ENCODE measurements at places on chromosomes 1 and 21.

- no peak for DNase-seq
- no peak overlapping the region for H3K27ac ChIP-seq
- H3K36me3 ChIP-seq = no peaks in the 10 kb centered on the region
- H3K4me3 ChIP-seq = no peak overlapping the region
- H3K27me3 ChIP-seq = no peaks in the 10 kb centered on the region
- no peaks in the 10 kb centered on the region for H3K4me1 ChIP-seq
These were observed 177.7 kb downstream of the KIF26B start for GRCh38 chr1:245332513-245332912.

DNA sequence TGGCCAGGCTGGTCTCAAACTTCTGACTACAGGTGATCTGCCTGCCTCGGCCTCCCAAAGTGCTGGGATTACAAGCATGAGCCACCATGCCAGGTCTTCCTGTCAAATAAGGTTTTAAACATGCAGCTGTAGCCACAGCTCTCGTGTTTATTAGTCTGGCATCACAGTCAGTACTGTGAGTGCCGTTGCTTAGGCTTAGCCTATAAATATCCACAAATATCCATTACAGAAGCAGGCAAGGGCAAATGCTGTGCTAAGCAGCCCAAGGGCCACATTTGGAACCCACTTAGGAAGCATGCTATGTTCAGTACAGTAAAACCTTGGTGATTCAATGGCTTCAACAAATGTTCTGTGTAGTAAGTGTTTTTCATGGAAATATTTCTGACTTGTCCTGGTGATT lies 75.9 kb downstream of the KIF1B start:
- H3K27me3 ChIP-seq = no peaks in the 10 kb centered on the region
- DNase-seq = no peak

DNA sequence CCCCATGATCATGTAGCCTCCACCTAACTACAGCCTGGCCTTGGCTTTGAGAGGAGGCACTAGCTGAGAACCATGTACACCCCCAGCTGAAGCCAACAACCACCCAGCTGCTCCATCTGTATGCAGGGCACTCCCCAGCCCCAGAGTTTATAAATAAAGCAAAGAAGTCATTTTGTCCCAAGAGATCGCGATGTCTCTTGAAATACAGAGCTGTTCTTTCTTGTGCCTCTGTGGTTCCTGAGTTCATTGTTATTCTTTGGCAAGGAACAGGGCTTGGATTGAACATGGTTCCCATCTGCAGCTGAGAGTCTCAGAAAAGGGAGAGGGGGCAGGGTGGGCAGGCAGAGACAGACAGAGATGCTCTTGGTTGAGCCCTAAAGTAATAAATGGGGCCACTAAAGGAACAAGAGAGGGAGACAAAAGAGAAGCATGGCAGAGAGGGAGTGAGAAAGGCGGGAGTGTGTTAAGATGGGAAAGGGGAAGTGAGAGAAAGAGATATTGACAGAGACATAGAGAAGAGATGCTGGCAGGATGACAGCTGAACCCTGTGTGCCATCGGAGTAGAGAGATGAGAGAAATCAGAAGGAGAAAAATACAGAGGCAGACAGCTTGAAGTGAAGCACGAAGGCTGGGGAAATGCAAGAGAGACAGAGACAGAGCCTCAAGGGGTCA lies 63.3 kb downstream of the TNR start:
- H3K4me1 ChIP-seq = no peaks in the 10 kb centered on the region
- DNase-seq = no peak
- H3K36me3 ChIP-seq = no peaks in the 10 kb centered on the region
- no peaks in the 10 kb centered on the region for H3K27me3 ChIP-seq
- no peak overlapping the region for H3K4me3 ChIP-seq
- no peak overlapping the region for H3K27ac ChIP-seq

GRCh38 chr1:66360285-66360724 lies 173.6 kb upstream of the SGIP1 start:
- peaks cover 16% of the 10 kb centered on the region for H3K36me3 ChIP-seq
- no peak overlapping the region for H3K4me3 ChIP-seq
- no peaks in the 10 kb centered on the region for H3K27me3 ChIP-seq
- H3K4me1 ChIP-seq = peaks cover 15% of the 10 kb centered on the region
- no peak overlapping the region for H3K27ac ChIP-seq

- H3K36me3 ChIP-seq = no peaks in the 10 kb centered on the region
- no peak overlapping the region for H3K4me3 ChIP-seq
- DNase-seq = no peak
These were observed 36.1 kb downstream of the CD247 start for GRCh38 chr1:167482184-167482583.

DNA sequence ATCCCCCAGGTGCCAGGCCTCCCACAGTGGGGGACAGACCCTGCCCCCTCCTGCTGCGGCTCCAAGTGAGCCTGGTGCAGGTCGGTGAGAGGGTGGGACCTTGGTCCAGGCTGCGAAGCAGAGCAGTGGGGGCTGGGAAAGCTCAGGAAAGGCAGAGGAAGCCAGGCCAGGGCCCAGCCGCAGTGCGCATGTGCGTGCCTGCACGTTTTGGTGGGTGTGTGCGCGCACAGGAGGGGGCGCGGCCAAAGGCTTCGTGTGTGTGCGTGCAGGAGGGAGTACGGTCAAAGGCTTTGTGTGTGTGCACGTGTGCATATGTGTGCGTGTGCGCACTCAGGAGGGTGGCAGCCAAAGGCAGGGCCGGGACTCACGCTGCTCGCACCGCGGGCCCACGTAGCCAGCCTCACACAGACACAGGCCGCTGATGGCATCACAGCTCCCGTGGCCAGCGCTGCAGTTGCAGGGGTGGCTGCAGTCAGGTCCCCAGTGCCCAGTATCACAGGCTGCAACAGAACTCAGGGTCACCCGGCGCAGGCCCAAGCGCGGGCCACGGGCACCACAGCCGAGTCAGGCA lies 45.9 kb downstream of the ARHGEF16 start:
- DNase-seq = no peak
- no peaks in the 10 kb centered on the region for H3K36me3 ChIP-seq
- H3K27me3 ChIP-seq = no peaks in the 10 kb centered on the region
- no peak overlapping the region for H3K27ac ChIP-seq
- H3K4me1 ChIP-seq = peaks cover 16% of the 10 kb centered on the region

DNA sequence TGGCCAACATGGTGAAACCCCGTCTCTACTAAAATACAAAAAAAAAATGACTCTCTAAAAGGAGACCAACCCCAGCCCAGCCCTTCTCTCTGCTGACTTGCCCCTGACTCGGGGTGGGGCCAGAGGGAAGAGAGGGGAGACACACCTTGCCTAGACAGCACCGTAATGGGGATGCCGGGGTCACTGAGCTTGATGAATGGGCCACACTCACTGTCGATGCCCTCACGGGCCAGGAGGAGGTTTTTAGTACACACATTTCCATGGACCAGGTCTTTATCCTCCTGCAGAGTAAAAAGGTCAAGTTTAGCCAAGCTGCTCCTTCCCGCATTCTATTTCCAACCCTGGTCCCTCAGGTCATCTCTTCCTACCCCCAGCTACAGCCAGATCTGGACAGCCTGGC lies 99.7 kb downstream of the RAVER2 start:
- DNase-seq = no peak
- no peaks in the 10 kb centered on the region for H3K36me3 ChIP-seq
- no peak overlapping the region for H3K4me3 ChIP-seq
- no peaks in the 10 kb centered on the region for H3K4me1 ChIP-seq
- no peaks in the 10 kb centered on the region for H3K27me3 ChIP-seq
- H3K27ac ChIP-seq = no peak overlapping the region

GRCh38 chr1:192547501-192547900 lies 28.1 kb upstream of the RGS1 start:
- H3K36me3 ChIP-seq = no peaks in the 10 kb centered on the region
- no peaks in the 10 kb centered on the region for H3K27me3 ChIP-seq
- DNase-seq = no peak

- H3K4me1 ChIP-seq = no peaks in the 10 kb centered on the region
- DNase-seq = no peak
- no peak overlapping the region for H3K27ac ChIP-seq
- H3K36me3 ChIP-seq = no peaks in the 10 kb centered on the region
These were observed 55.9 kb downstream of the SEC16B start for GRCh38 chr1:177913762-177914540.

- DNase-seq = no peak
- H3K27me3 ChIP-seq = no peaks in the 10 kb centered on the region
- H3K36me3 ChIP-seq = no peaks in the 10 kb centered on the region
- no peak overlapping the region for H3K27ac ChIP-seq
- H3K4me1 ChIP-seq = peaks cover 28% of the 10 kb centered on the region
- no peak overlapping the region for H3K4me3 ChIP-seq
These were observed 42.6 kb downstream of the TRAPPC10 start for GRCh38 chr21:44054710-44055109.

DNA sequence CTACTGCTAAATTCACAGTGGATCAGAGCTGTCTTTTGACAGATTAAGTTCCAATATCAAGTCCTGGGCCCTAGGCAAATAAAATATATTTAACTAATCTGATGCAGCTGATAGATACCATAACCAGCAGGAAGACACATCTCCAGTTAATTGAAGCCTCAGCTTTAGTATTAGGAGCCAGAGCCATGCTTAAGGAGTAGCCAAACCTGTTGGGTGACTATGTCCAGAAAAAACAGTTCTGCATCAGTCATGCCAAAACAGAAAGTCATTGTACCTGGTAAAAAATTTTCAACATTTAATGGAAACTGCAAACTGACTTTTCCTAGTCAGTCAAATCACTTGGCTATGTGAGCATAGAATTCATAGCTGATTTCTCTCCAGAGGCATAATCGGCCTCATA lies 200.5 kb upstream of the RUNX1 start:
- H3K36me3 ChIP-seq = no peaks in the 10 kb centered on the region
- H3K27me3 ChIP-seq = no peaks in the 10 kb centered on the region
- no peak for DNase-seq
- no peak overlapping the region for H3K27ac ChIP-seq
